GM18507 (cell line): ENCODE measurements at places on chromosomes 11 and 22.

DNA sequence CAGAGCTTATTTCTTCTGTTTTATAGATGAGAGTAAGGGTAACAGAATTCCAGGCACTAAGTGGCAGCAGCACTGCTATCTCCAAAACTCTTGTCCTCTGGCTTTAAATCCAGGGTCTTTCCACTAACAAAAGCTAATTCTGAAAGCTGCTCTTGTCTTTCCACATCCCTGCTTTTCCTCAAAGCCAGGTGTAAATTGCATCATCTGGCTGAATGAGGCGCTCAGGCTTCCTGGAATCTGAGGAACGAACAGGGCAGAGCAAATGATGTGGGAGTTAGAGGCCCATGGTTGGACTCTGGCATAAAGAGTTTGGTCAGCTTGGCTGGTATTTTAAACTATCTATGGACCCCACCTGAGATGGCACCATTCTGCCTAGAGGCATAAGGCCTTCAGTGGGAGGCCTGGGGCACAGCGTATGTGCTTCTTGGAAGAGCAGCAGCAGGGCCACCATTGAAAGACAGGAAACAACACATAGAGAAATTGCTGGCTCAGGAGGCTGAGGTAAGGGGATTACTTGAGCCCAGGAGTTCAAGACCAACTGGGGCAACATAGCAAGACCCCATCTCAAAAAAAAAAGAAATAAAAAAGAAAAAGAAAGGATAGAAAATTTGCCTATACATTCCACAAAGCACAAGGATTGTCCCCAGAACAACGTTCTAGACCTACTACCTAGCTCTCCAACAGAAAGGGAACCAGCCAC, 1.9 kb downstream of the KCNJ5 start:
- no peak for DNase-seq

DNA sequence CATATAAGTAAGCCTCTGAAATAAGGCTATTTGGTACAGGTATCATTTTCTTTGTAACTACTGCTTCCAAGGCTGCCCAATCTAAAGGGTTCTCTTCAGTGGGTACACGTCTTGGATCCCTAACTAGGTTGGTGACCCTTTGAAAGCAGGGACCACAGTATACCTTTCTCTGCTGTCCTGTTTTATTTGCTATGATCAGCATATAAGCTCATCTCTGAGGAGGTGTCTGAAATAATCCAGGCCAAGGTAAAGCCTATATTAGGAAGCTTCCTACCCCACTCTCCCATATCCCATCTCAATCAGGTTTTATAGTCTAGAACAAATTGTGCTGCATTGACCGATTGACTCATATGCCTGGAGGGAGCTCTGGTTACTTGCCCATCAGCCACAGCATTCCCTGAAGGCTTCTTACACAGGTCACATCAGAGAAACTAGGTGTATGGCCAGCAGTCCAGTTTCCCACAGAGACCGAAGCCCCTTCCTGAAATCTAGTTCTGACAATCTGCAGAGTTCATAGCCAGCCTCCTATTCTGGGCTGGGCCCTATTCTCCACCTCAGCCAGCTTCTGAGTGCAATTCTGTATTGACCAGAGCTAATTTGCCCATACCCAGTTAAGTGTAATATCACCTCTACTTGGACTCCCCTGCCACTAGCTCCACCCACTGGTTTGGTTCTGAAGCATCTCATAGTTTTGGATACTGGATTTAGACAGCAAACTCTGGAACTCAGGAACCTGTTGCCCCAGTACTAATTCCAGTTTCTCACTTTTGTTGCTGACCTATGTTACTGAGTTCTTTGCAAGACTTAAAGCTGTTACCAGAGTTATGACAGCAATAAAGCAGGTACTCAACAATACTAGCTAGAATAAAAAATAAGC, 62.1 kb upstream of the ARHGAP20 start:
- DNase-seq: no peak

DNA sequence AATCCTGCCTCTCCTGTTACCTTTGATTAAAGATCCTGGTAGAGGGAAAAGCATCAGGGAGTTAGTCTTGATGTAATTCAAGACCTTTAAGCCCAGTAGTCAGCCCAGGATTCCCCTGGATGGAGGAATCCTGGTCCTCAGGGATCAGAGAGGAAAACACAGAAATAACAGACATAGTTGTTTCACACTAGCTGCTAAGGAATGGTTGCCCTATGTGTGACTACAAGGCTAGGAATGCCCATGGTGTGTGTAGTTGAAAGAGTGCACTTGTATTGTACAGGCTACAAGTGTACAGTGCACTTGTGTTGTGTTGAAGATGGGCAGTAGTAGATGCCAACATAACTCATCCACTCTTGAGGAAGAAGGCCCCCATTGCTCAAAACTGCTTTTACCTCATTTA, 226.8 kb downstream of the AASDHPPT start:
- DNase-seq: no peak

GRCh38 chr11:86211619-86212018, 32.9 kb upstream of the EED start:
- no peak for DNase-seq

DNA sequence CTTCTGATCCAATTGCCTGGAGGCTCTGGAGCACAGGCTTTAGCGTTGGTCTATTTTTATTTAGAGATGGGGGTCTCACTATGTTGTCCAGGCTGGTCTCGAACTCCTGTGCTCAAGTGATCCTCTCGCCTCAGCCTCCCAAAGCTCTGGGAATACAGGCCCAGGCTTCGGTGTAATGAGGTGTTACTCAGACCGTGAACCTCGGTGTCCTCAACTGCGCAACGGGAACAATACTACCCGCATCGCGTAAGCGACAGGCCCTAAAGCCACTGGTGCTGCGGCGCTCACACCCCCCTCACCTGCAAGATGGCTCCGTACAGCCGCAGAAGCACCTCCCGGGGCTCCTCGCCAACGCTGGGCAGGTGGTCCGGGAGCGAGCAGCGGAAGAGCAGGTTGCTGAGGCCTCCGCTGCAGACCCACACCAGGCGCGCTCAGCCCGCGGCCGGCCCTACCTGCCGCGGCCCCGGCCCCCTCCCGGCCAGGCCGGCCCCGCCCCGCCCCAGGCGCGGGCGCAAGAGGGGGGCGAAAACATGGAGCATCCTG, 628 bp downstream of the CHKB start:
- no peak for DNase-seq

GRCh38 chr22:39901565-39902146, 772 bp downstream of the GRAP2 start:
- DNase-seq: no peak

- DNase-seq: no peak
Observed at GRCh38 chr11:47914743-47915142, 65.6 kb upstream of the PTPRJ start.

GRCh38 chr11:122879785-122880184, 2.8 kb upstream of the JHY start:
- DNase-seq: no peak

GRCh38 chr22:31613286-31613903, 48.6 kb downstream of the PISD start:
- DNase-seq: no peak

- no peak for DNase-seq
Observed at GRCh38 chr22:41343300-41343699, 38.4 kb upstream of the TEF start.

DNA sequence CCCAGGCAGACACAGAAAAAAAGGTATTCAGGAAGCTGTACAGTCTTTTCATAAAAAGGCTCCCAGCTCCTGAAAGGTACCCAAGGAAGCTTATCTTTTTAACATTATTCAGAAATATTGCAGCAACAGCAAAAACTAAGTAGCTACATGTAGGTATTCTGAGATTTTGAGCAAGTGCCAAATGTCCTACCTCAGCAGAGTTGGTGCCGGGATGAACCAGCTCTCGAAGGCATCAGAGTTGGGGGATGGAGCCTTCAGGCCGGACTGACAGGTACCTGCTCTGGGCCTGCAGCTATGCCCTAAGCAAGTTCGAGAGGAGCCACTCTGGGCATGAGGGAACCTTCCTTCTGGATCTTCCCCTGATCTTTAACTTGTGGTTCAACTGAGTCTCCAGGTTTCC, 77.1 kb upstream of the TTC12 start:
- no peak for DNase-seq

GRCh38 chr11:65545853-65546216, 12.3 kb downstream of the LTBP3 start:
- DNase-seq: no peak

- DNase-seq: no peak
Observed at GRCh38 chr11:104653407-104653806, 244.9 kb downstream of the CASP12 start.

DNA sequence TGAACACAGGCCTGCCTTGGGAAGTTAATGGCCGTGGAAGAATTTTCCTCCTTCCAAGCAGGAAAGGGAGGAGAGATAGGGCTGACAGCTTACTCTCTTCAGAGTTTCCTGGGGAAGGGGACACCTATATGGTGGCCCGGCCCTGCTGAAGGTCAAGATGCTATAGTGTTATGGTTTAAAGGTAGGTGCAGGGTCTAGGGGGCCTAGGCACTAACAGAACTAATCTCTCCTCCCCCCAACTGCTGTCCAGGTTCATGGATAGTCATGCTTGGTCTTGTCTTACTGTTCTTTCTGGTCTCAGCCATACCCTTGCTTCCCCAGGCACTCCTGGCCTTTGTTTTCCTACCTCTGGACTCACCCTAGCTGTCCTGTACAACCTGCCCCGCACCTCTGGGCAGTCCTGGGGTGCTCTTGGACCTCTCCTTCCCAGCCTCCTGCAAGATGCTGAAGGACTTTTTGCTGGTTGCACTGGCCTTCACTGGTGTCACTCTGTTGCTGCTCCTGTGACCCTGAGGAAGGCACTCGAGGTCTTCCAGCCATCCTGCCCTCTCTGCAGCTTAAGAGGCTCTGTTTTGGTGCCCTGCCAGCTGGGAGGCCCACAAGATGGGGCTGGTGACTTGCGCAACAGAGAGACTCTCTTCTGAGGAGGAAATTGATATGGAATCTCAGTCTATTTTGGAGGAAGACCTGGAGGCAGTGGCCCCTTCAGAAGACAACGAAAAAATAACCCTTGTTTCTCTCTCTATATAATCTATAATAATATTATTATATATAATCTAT, 17.9 kb downstream of the SEC14L3 start:
- no peak for DNase-seq

- no peak for DNase-seq
Observed at GRCh38 chr11:111155021-111155420, 90.5 kb upstream of the POU2AF2 start.

GRCh38 chr11:12496181-12497025, 119.0 kb downstream of the PARVA start:
- DNase-seq: no peak

DNA sequence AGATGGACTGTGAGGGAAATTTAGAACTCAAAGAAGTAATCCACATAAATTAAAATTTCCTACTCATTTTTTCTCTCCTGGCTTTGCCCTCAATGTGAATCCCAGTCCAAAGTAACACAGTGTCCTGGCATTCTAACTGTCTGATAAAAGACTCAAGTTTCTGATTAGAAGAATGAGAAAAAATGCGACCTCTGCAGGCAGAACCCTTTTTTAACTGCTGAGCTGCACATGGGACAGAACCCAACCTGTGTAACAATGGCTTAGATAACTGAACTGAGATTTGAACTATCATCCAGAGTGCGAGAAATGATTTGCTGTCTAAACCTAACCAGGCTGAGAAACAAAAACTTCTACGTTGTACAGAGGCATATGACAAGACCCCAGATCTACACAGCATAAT, 385.6 kb upstream of the LRRC4C start:
- DNase-seq: no peak

DNA sequence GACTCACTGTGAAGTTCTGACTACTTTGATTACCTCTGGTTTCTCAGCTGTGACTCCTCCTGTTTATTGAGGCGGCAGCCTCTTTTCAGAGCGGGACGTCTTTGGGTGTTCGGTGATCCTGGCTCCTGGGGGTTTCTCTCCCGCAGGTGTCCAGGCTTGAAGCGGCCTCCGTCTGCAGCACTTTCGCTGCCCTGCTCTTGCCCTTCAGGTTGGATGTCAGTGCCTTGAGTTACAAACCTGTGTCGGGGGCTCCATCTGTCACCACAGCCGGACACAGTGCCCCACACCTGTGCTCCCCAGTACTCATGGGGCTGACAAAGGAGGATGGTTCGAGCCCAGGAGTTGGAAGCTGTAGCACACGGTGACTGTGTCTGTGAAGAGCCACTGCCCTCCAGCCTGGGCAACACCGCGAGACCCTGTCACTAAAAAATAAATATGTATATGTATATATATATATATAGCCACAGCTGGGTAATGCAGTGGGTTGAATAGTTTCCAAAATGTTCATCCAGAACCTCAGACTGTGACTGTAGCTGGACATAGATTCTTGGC, 104.1 kb downstream of the BRD1 start:
- DNase-seq: no peak

DNA sequence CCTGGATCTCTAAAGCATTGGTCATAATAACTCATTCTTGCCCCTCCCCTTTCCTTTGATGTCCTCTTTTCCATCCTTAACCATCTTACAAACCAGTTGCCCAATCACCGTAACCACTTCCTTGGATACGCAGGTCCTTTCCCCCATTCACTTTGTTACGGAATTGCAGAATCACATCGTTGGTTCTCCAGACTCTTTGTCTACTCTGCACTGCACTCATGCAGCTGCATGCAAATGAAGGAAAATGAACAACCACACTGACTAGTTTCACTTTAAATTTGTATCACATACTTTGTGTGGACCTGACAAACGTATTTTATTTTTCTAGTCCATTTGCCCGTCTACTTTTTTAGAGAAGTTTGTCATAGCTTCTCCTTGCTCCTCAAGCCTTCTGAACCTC, 69.9 kb downstream of the SLC5A12 start:
- DNase-seq: no peak

DNA sequence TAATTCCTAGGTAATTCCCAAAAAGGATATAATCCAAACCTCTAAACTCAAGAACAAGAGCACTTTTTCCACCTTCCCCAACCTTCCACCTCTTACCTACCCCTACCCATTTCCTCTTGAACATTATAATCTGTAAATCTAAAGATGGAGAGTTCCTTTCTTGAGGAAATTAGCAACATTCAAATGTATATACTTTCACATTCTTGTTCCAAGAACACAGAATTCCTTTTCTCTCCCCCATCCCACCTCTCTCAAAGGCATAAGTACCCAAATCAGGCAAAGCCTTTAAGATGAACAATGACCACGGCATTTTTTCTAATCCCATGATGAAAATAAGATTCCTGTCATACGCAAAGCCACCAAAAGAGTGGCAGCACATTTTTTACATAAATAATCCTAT, 18.3 kb downstream of the RRAS2 start:
- DNase-seq: no peak
